Stimulated activated CD8-positive, alpha-beta memory T cell treated with anti-CD3 and anti-CD28 coated beads, Interleukin-4, amount 100 ng/mL, for 1 hour (primary cell): ENCODE measurements at places on chromosomes 6 and 20.
A peak's percentile ranks its signal among the peaks of the same experiment; 100 is the strongest.

DNA sequence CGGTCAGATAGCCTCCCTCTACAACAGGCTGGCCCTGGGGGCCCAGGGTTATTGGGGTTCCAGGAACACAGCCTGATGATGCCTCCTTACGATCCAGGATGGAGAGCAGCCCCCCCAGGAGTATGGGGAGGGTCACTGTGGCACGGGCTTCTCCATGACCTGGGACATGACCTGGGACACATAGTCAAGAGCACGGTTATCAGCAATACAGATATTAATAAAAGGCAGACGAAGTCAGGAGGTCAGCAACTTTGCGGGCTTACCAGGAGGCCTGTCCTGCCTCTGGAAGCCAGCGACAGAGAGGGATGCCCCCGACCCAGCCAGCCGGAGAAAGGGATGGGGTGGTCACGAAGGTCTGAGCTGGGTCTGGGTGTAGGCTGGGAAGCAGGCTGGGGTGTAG is 795 bp downstream of the MMP24OS start:
- no peak for DNase-seq

- DNase-seq, result no peak
These were observed 403.9 kb upstream of the SULF2 start for GRCh38 chr20:48189181-48189580.

- no peak for DNase-seq
These were observed 5.4 kb downstream of the GLP1R start for GRCh38 chr6:39053854-39054576.

- no peak for DNase-seq
These were observed 49.2 kb upstream of the TLDC2 start for GRCh38 chr20:36826554-36827244.

DNA sequence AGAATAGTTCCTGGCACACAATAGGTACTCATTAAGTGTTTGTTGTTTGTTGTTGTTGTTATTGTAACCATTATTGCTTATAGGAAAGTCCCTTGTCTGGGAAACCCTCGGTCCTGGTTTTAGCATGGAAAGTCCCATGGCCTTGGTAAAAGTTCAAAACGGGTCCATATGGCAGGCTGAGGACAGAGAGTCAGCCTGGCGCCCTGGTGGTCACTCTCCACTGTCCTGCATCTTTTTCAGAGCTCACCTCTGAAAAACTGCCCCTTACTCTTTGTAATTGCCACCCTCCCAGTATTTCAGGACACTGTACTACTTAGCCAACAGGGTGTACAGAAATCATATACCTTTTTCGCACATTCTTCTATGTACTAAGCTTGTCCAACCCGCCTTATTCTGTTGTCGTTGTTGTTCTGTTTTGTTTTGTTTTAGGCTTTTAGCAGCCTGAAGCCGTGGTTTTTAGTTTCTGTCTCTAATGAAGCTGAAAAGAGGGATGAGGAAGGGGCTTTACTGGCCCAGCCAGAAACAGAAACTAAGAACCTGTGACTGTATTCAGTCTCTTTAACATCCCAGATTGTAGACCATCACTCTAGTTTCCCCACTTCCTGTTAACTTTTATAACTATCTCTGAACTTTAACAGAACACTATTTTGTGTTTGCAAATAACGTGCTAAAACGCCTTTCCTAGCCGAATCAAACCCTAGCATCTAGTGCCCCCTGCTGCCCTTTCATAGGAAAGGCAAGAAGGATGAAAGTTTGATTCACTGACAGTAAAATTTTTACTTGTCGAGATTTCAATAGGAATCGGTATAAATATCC is 7.6 kb upstream of the TMEM14A start:
- peak; percentile 45 for DNase-seq

DNA sequence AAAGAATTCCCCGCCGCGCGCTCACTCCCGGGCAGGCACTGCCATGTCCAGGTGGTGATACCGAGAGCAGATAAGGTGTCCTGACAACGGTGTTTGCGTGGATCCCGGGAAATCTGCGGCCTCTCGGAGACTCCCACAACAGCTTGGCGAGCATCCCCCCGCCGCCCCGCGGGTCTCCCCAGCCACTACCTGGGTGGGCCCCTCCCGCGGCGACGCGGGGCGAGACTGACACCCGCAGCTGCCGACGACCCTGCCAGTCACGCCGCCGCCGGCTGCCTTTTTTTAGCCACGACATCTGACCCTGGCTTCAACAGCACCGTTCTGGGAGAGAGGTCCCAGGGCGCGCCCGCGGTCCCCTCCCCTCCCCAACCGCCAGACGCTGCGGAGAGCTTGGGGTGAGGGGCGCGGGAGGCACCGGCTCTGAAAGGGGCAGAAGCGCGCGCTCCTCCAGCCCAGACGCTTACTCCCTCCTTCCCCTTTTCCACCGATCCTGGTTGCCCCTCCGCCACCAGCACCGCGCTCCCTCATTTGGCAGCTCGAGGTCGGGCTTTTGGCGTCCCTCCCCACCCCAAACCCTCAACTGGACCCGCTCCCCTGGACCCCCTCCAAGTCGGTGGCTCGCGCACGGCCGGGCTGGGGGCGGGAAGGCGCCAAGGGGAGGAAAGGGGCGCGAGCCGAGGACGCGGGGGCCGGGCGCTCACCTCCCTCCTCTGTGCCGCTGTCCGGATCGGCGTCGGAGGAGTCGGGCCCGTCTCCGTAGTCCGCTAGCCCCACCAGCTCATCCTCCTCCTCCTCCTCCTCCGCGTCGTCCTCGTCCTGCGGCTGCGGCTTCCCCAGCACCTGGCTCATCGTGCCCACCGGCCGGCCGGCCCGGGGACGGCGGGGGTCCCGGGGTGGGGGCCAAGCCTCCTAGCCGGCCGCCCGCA is 665 bp downstream of the RRAGD start:
- no peak for DNase-seq

DNA sequence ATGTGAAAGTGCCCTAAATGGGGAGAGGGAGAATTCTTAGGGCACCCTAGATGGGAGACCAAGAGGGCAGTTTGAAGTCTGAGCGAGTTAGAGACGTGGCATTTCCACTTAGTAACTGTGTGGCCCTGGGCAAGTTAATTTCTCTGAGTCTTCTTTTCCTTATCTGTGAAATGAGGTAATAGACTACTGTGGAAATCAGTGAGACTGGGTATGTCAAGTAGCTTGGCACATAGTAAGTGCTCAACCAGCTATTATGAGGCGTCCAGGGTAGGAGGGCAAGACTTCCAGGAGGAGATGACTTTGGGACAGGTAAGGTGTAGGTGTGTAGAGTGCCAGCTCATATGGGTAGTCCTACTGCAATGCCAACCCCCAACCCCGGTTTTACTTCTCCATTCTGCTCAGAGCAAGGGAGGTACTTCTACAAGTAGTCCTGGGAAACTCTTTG is 770 bp downstream of the KIF3B start:
- DNase-seq, result no peak

DNA sequence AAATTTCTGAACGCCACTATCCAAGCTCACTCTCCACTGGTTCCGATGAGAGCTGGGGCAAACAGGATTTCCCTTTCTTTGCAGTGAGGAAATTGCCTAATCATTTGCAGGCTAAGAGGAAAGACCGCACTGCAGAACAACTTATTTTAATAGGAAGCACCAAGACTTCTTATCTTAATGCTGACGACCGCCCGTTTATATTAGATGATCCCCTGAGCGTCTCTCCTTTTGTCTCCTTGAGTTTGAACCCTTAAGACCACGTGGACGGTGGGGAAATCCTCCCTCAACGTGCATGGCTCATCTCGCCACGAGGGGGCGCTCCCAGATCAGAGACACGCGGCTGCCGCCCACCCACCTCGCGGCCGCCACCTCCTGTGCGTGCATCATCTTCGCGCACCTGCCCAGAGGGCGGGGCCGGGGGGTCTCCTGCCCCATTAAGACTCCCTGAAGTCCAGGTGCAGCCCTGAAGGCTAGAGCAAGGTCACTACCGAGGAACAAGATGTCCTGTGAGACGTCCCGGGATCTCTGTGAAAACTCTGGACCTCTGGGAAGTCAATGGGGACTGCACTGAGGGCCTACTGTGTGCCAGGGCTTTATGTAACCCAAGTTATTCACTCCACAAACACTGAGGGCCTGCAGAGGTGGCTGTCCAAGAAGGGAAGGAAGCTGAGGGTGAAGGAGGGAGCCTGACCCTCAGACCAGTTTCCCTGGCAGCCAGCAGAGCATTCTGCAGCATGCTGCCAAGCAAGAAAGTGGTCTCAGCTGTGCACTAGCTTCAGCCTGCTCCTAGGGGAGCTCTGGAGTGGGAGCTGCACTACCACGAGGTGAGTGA is 28.1 kb downstream of the PDYN start:
- DNase-seq, result peak; percentile 53
